Natural killer cell treated with Interleukin-12 subunit alpha and Interleukin-12 subunit beta and Interleukin-15 and Interleukin-18, amount 100 ng/mL, for 72 hours (primary cell): ENCODE measurements at places on chromosomes 6 and 20. TPM values are rescaled to one million over a fixed set of nuclear protein-coding genes. Genes with fewer than 3 reads are reported as not detected.

CRISP3 gene
- total RNA-seq, result not detected

DNA sequence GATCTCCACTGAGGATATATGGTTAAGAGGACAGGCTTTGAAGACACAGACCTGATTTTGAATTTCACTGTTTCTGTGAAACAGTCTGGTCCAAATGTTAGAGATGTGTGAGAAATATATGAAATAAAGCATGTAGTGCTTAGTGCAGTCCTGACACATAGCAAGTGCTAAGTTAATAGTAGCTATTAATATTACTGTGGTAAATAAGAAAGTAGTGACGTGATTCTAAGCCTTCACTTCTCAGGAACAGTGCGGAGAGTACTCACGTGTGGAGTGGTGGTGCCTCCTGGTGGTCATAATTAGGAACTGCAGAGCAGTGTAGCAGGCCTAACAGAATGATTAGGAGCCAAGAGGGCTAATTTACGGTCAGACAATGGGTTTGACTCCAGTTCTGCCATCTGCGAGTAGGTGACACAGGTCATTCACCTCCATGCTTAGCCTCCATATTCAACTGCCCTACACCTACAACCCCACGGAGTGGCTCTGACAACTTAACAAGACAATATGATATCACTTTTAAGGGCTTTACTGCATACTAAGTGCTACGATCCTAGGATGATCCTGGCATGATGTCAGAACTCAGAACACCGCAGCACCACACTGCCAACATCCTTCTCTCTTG, 106.2 kb downstream of the JPH2 start:
- peak; percentile 79 for DNase-seq
- peaks cover 11% of the 10 kb centered on the region for H3K4me1 ChIP-seq
- no peak overlapping the region for H3K4me3 ChIP-seq
- H3K27ac ChIP-seq, result no peak overlapping the region

DNA sequence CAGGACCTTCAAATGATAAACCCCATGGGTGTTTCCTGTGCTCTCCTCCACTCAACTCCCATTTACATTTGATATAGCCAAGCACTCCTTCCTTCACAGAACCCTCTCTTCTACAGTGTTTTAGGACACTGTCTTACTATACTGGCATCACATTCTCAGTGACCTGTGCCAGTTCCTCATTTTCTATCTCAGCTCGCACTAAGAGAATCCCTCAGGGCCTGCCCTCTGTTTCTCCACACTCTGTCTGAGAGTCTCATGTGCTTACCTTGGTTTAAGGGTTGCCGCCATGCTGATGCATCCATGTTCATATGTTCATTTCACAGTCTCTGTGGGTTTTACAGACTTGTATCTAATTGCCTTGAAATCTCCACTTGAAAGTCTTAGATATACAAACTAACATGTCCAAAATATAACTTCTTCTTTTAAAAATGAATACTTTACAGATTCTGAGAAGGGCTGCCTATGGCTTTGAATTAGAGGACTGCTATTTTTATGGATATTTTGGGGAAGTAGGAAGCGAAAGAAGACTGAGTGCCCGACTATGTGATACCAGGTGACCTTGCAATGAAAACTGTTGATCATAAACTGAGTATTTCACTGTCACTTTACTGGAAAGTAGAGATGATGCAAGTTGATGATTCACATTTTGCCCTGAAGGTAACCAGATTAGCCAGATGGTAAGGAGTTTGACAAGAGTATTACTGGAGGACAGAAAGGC, 153.1 kb upstream of the SIM1 start:
- H3K4me1 ChIP-seq, result no peaks in the 10 kb centered on the region
- no peak for DNase-seq
- no peak overlapping the region for H3K27ac ChIP-seq
- no peaks in the 10 kb centered on the region for H3K27me3 ChIP-seq
- H3K36me3 ChIP-seq, result peaks cover 18% of the 10 kb centered on the region

ADRM1 gene
- total RNA-seq, result 171 TPM

DNA sequence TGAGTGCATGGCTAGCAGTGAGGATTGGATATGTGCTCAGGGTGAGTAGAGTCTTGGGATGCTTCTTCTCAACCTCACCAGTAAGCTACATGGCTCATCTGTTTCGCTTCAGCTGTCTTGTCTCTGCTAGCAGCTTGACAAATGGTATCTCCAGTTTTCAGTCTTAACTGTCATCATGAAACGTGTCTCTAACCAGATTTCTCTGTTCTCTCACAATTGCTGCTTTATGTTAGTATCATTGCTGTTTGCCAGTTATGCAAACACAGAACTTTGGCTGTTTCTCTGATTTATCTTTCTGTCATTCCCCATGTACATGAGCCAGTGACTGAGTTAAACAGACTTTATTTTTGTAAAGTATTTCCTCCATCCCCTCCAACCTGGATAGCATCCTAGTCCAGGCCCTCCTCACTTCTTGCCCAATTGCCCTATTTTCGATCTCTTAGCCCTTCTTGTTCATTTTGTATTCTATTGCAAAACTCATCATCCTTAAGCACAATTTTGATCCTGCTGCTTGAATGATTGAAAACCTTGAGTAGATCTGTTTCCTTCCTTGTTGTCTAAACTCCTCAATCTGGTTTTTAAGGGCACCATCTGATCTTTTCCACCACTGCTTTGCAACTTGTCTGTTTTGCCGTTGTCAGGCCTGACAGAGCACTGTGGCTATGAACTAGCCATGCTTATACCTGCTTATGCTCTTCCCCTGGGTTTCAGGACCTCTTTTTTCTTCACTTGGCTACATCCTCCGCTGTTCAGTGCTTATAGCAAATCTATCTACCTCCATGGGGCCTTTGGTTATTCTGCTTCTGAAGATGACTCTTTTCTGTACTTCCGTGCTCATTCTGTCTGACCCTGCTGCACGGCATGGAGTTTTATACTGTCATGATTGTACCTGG, 37.7 kb upstream of the ADIG start:
- peaks cover 35% of the 10 kb centered on the region for H3K36me3 ChIP-seq
- no peaks in the 10 kb centered on the region for H3K27me3 ChIP-seq
- no peak overlapping the region for H3K4me3 ChIP-seq
- H3K4me1 ChIP-seq, result peaks cover 8% of the 10 kb centered on the region
- DNase-seq, result no peak

RNASET2 gene
- 50.6 TPM for total RNA-seq

GRCh38 chr6:64553249-64553786, 917.7 kb downstream of the PHF3 start:
- H3K27me3 ChIP-seq, result no peaks in the 10 kb centered on the region
- no peak overlapping the region for H3K4me3 ChIP-seq
- no peaks in the 10 kb centered on the region for H3K4me1 ChIP-seq
- no peak overlapping the region for H3K27ac ChIP-seq

- H3K27ac ChIP-seq, result no peak overlapping the region
- no peak overlapping the region for H3K4me3 ChIP-seq
- no peaks in the 10 kb centered on the region for H3K4me1 ChIP-seq
- no peak for DNase-seq
- no peaks in the 10 kb centered on the region for H3K36me3 ChIP-seq
Measured at GRCh38 chr20:33480048-33480447, 9.8 kb upstream of the CBFA2T2 start.

GRCh38 chr20:47984437-47984836, 199.2 kb upstream of the SULF2 start:
- H3K4me1 ChIP-seq, result no peaks in the 10 kb centered on the region
- H3K4me3 ChIP-seq, result no peak overlapping the region
- DNase-seq, result no peak
- H3K27ac ChIP-seq, result no peak overlapping the region

- no peak overlapping the region for H3K4me3 ChIP-seq
- no peak overlapping the region for H3K27ac ChIP-seq
Measured at GRCh38 chr6:87541744-87542143, 48.0 kb downstream of the RARS2 start.

GRCh38 chr6:99520855-99521632, 5.8 kb upstream of the USP45 start:
- no peaks in the 10 kb centered on the region for H3K36me3 ChIP-seq
- peaks cover 19% of the 10 kb centered on the region for H3K4me1 ChIP-seq
- DNase-seq, result peak; percentile 91
